ENCODE measurements at places on chromosomes 7 and 10.

DNA sequence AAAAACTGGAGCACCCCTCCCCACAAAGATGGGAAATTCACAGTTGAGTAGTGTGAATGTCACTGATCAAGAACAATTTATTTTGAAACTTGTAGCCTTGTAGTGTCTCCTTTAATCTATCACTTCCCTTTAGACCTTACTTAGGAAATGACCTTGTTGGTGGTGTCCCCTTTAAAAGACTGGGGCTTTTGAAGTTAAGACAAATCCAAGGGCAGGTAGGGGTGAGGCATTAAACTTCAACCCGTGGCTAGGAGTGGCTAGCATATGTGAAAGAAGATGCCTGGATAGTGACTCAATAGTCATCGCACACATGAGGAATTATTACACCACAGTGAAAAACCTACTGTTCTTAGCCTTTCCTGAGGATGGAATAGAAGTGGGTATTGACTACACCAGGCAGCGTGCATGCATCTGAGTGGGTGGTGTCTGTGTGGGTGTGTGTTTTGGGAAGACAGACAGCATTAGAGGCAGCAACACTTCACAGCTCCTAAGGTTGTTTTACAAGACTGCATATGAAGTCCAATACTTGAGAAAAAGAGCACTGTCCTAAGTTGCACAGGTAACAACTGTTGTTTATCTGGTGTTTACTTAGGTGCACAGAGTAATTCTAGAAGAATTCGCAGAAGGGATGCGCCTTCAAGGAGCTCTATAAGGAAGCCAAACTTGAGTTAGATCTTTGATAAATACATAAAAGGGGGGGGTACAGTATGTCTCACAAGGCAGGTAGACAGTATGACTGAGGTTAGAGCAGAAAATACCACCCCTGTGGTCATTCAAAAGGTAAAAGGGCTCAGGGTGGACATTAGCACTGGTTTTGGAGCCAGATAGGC is 32.9 kb downstream of the ABLIM1 start:
- DNase-seq = no peak

GRCh38 chr7:80093349-80093748 is 41.3 kb upstream of the GNAI1 start:
- DNase-seq = no peak

DNA sequence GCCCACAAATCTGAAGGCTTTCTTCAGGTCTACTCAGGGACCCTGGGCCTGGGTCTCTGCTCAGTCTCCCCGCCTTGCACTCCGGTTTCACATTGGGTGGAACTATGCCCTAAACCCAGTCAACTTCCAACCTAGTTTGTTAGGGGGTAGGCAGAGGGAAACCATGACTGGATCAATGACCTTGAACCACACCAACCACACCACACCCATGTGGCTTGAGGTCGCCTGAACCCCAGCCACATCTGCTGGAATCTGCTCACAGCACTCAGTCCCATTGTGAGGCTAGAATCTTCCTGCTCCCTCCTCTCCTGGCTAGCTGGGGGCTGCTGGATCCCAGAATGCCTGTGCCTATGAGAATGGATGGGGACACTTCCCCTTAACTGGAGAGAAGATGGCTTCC is 17.9 kb downstream of the RFC2 start:
- DNase-seq = no peak

- DNase-seq = no peak
These were observed 46.2 kb downstream of the SEM1 start for GRCh38 chr7:96663457-96663856.

GRCh38 chr10:92131275-92131820 is 159.5 kb downstream of the CPEB3 start:
- no peak for DNase-seq

GRCh38 chr7:32036557-32036956 is 33.6 kb downstream of the PDE1C start:
- no peak for DNase-seq

DNA sequence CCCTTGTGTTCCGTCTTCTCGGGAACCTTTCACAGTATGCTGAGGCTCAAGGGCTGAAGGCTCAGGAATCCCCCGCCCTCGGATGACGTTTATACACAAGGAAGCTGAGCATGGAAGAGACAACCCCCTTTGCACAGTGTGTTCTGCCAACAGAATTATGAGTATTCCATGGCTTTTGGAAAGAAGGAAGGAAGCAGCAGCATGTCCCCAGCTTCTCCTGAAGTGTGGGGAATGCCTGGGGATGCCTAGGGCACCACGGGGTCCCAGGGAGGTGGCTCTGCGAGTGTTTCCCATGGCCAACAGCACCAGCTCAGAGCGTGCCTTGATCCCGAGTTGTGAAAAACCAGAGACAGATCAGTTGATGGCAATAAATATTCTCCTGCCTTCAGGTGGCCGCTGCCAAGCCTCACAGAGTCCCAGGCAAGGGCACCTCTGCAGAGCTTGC is 88.8 kb upstream of the DDC start:
- no peak for DNase-seq

- peak; percentile 83 for DNase-seq
These were observed at the start of gene DOCK1 for GRCh38 chr10:126904818-126905701. Gene DOCK1, plus strand, starts transcription at chr10:126905428. Its CDS starts 90 bp downstream, at chr10:126905518.

- no peak for DNase-seq
These were observed 518.3 kb downstream of the PLXDC2 start for GRCh38 chr10:20334559-20334958.

- DNase-seq = no peak
These were observed 28.9 kb downstream of the MGAM start for GRCh38 chr7:142024547-142024946.

DNA sequence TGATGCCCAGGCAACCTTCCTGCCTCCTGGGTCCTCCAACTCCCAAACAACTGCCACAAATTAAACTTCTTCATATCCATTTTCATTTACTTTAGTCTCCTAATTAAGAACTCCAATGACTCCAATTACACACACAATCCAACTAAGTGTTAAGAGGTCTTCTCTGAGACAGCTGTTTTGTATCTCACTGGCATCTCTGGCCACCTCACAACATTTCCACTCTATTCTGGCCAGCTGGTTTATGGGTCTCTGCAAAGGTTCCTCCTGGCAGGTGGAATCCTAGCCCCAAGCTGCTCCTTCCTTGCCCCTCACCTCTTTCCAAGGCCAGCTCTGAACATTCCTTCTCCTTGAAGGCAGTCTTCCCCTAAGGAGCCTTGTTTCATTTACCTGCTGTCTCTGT is 123.1 kb upstream of the HPS1 start:
- DNase-seq = no peak
